ENCODE measurements at places on chromosomes 2 and 18.

- DNase-seq = no peak
These were observed 3.3 kb upstream of the GPBAR1 start for GRCh38 chr2:218257390-218257981.

DNA sequence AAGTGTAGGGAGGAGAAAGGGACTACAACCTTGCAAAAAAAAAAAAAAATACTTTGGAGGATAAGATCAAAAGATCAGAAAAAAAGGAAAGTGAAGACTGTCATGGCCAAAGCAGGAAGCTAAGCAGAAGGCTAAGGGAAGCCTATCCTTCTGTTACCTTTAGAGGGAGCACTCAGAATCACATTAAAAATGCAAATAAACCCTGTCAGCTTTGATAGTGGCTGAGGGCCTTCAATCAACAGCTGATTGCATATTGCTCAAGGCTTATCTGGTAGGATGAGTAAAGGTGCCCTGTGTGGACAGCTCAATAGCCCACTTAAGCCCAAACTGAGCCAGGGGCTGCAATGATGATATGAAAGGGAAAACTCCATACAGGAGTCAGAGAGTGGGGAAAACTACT, 1021.2 kb downstream of the LRP1B start:
- no peak for DNase-seq

GRCh38 chr2:109499566-109499965, 114.2 kb downstream of the SEPTIN10 start:
- DNase-seq = no peak

DNA sequence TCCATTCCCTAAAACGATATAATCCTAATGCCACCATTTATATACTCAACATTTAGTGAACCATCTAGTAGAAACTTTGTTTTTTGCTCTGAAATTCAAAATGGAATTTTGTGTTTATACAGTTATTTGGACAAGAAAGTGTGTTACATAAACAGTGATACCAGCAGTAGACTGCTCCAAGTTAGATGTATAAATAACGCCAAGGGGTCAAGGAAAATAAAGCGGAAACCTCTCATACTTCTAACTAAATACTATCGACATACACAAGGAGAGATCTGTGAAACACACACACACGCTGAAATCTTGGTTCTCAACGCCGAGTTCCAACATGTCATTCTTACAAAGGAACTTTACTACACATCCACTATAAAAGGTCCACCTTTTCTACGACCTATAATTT, 1.2 kb downstream of the TXNL1 start:
- no peak for DNase-seq

DNA sequence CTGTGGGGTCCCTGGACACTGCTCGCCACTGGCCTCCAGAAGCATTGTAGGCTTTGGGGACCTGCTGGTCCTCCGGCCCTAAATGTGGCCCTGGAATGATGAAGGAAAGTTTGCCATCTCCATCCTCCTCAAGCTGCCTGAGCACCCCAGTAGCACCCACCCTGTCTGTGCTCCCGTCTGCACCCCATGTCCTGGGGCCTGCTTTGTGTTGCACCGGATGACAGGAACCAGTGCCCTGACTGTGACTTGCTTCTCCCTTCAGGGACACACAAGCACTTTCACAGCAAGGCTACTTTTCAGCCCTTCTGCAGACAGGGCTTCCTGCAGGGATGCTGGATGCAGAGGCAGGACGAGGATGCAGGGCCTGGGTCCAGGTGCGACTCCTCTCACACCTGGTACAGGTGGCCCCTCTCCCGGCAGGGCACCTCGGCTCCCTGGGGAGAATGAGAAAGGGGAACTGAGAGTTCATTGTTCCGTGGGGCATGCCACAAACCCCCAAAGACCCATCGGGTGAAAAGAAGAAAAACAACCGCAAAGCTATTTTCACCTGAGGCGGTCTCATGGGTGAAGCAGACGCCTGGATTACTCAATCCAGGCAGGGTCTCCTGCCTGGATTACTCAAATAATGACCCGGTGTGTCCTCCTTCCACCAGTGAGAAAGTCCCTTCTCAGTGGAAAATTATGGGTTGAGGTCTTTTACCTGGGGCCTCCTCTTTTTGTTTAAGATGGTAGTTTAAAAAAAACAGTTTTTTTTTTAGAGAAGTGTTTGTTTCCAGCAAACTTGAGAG, 74.9 kb downstream of the LONRF2 start:
- DNase-seq = no peak

GRCh38 chr2:112836695-112837117, at the start of gene IL1B:
TSS of gene IL1B (minus strand) at chr2:112836779. CDS start at chr2:112836229, 550 bp downstream.
- DNase-seq = no peak

GRCh38 chr2:114219456-114219855, 223.0 kb upstream of the DPP10 start:
- no peak for DNase-seq

GRCh38 chr2:237889016-237889415, 29.6 kb downstream of the RAMP1 start:
- DNase-seq = no peak

- DNase-seq = no peak
These were observed 14.3 kb downstream of the SULT1C4 start for GRCh38 chr2:108392029-108392428.

DNA sequence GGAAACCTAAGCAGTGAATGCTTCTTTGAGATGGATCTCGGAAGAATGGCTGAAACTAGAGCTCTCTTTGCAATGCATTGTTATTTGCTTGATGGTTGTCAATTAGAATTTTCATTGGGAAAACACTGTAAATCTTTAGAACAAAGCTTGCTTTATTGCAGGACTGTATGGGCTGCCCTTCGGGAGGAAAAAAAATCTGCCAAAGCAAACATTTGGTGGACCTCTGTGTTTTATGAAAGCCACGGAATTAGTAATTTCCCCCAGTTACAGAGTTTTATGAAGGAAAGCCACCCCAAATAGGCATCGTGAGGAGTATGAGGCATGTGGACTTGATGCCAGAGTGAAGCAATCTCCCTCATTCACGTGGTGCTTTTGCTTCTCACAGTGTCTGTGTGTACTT, 33.5 kb downstream of the RHBDD1 start:
- no peak for DNase-seq

- DNase-seq = no peak
These were observed 335.2 kb downstream of the KCNJ3 start for GRCh38 chr2:155033652-155034051.

DNA sequence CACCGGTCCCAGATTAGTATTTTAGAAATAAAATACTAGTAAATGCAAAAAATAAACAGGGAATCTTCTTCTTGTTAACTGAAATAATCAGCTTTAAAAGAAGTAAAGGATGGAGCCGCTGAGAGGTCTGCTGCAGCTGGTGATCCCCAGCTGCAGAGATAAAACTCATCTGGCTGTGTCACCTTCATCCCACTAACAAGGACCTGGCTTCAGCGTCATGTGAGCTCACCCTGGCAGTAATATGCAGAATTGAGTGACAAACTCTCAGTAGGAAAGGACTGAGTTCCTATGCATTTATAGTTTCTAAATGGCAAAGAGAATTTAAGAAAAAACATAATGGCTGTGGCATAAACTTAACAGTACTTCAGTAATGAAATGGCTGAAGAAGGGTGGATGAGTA, 27.3 kb downstream of the VPS4B start:
- no peak for DNase-seq

GRCh38 chr18:50853863-50854271, 25.1 kb upstream of the ME2 start:
- no peak for DNase-seq

GRCh38 chr18:36135264-36135663, 5.6 kb downstream of the ELP2 start:
- DNase-seq = no peak

DNA sequence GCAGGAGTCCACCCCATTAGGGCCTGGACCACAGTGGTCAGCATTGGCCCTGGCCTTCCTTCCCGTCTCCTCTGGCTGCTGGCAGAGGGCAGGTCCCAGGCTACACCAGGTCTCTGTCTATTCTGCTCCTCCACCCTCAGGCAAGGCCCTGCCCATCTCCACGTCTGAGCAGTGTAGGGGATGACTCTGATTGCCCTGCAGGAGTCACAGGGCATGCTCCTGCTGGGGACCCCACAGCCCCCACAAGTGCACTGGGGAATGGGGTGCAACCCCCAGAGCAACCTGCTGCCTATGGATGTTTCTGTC, 40.0 kb downstream of the STK25 start:
- no peak for DNase-seq

GRCh38 chr2:49988816-49989215, 834.5 kb upstream of the FSHR start:
- no peak for DNase-seq

GRCh38 chr2:65215946-65216345, 11.7 kb upstream of the ACTR2 start:
- no peak for DNase-seq

DNA sequence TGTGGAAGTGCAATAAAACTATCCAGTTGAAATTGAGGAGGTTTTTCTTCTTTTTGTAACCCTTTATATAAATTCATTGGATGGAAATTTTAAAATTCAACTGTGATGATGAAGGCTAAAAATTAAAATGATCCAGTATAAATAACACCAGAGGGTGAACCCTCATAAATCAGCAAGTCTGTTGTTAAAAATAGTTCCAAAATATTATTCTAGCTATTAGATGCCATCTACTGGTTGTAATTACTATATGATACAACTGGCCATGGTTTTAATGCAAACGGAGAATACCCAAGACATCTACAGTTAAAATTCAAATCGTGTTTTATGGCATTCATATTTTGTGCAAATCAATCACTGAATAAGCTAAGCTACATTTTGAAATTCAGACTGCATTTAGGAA, 53.8 kb downstream of the TMEM200C start:
- no peak for DNase-seq

DNA sequence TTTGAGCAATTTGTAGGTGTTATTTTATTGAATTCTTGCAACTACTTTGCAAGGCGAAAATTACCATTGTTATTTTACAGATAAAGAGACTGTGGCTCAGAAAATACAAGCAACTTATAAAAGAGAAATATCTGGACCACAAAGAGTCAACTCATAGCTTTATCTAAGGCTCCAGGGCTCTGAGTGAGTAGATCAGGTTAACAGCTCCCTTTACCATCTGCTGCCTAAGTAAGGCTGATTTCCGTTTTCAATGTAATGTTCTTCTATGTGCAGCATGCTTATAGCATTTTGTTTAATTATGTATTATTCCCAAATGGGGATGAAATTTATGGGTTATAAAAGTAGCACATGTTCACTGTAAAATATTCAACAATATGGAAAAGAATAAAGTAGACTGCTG, 299.1 kb upstream of the TNP1 start:
- DNase-seq = no peak

DNA sequence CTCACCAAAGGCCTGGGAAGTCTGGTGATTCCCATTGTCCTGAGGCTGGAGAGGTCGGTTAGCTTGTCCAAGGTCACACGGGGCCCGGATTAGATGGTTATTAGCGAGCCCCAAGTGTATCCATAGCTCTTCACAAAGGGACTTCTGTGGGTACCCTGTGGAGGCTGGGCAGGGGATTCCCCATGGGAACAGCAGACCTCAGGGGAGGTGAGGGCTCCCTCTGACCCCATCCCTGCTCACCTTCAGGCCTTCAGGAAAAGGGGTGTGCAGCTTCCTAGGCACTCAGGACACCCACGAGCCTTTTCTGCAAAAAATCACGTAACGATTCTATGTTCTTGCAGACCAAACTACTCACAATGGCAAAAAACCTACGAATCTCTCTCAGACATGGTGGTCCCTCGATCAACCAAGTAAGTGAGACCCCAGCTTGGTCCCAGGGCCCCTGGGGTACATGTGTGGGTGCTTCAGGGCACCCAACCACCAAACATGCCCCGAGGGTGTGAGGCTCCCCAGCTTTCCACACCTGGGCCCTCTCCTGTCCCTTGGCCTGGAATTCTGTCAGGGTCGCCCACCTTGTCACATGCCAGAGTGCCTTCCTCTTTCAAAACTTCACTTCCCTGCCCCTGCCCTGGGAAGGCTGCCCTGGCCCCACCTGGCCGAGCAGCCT, 40.3 kb downstream of the PDIA6 start:
- no peak for DNase-seq

DNA sequence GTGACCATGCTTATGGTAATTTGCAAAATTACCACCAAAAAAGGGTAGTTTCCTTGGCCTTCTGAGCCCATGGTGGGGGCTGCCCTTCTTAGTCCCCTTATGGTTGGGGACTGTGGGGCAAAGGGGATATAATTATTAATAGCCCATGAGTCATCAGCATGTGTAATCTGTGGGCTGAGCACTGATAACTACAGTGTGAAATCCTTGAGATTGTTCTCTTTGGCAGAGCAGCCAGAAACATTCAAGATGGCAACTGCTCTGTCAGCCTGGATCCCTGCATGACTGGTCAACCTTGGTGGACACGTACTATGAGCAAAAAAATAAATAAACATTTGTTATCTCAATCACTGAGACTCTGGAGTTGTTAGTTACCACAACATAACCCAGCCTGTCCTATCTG, 61.3 kb downstream of the MGAT4A start:
- no peak for DNase-seq

- no peak for DNase-seq
These were observed 60.7 kb downstream of the CDC42EP3 start for GRCh38 chr2:37610638-37611289.

DNA sequence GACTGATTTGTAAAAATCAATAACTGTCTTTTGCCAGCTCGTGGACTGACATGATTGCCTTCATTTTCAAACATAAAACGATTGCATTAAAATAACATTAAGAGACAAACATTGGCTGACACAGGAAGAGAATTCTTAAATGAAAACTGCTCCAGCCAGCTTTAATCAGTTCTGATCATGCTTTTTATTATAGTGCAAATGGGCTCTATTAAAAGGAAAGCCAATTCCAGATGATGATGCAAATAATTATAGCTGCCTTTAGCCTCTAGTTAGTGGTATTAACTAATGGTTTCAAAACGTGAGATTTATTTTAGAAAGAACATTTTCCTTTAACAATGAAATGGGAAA, 301.8 kb upstream of the UBE2E3 start:
- no peak for DNase-seq

- DNase-seq = no peak
These were observed 48.8 kb upstream of the DNAJC10 start for GRCh38 chr2:182667315-182667695.

DNA sequence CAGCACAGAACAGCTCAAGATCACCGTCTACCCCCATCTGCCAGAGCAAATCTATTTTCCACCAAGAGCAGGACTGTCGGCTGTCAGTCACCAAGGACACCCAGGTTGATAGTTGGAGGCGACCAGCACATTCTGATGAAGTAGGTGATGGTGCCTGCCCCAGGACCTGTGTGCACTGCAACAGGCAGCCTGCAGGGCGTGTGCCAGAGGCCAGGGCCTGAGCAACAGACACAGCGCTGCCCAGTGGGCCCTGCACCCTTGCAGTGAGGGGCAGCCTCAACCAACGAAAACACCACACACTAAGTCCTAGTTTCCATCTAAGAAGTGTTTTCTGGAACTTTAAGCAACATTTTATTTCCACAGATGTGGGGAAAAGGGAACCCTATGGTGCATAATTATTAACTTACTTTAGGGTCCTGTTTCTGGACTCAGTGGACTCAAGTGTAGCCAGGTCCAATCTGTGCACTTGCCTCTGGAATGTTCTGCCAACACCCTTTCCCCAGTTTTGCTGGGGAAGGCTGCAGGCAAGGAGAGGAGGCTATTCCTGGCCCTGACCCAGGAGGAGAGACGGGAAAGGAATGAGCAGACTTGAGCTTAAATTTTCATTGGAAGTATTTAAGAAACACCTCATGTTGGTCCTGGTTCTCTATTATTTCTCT, 61.5 kb downstream of the ADNP2 start:
- no peak for DNase-seq

All from NCI-H187 (cell line).